ENCODE measurements at places on chromosomes 5 and 9.

- DNase-seq: no peak
These were observed 172.7 kb upstream of the RIOK2 start for GRCh38 chr5:97355775-97356174.

GRCh38 chr5:17928581-17928981 is 294.3 kb downstream of the TAF11L14 start:
- no peak for DNase-seq

GRCh38 chr9:5951686-5952211 is 61.1 kb downstream of the MLANA start:
- peak; percentile 30 for DNase-seq

DNA sequence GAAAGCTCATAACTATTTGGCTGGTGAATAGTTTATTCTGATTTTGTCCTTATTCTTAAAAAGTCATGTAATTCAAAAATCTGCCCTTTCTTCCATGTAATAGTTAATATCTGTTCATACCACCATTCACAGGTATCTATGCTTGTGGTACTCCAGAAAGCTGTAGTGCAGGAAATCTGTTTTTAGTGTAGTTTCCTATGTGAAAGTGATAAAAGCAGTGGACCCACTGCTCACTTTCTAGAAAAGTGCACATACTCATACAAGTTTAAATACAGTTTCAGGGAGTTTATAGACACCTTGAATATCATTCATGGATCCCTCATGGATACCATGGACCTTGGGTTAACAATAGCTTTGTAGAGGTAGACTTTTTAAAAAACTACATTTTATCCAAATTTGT is 20.2 kb downstream of the PBX3 start:
- DNase-seq: no peak

- DNase-seq: no peak
These were observed 1.4 kb downstream of the RASGEF1C start for GRCh38 chr5:180207593-180207992.
